Progenitor cell of endocrine pancreas (in vitro differentiated cells): ENCODE measurements at places on chromosomes 13 and 19.

- no peak for DNase-seq
Observed at GRCh38 chr19:33100894-33101644, 20.1 kb downstream of the GPATCH1 start.

DNA sequence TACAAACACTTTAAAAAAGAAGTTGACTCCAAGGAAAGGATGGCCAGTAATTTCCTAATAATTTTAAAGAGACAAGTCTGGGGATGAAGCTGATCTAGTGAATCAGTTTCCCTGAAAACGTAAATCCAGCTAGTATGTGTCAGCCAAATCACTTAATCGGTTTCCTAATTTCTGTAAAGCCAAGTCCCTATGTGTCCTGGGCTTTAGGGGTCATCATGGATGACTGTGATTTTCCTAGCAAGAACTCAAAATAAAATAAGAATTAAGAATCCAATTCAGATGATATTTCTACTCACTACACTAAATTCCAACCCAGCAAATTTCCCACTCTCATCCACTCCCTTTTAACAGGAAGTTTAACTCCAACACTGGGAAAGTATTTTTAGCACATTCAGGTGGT is 35.9 kb downstream of the ELF1 start:
- no peak for DNase-seq

GRCh38 chr13:113121183-113121927 is 1.2 kb upstream of the F10 start:
- DNase-seq = no peak

DNA sequence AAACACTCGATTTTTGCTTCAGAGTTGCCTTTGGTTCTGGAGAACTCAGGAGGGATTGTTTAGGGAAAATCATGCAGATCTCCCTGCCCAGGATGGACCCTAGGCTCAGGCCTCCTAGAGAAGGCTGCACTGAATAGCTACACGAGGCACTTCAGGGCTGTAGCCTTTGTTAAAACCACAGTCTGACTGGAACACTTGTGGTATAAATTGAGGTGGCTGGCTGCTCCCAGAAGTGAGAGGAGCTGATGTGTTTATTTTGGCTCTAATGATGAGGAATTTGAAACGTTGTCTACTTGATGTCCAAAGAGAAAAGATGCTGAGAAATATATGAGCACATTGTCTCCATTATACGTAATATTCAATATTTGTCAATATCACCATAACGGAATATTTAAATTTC is 762.1 kb upstream of the ARGLU1 start:
- DNase-seq = no peak

GRCh38 chr13:71803066-71803465 is 63.9 kb downstream of the DACH1 start:
- no peak for DNase-seq

DNA sequence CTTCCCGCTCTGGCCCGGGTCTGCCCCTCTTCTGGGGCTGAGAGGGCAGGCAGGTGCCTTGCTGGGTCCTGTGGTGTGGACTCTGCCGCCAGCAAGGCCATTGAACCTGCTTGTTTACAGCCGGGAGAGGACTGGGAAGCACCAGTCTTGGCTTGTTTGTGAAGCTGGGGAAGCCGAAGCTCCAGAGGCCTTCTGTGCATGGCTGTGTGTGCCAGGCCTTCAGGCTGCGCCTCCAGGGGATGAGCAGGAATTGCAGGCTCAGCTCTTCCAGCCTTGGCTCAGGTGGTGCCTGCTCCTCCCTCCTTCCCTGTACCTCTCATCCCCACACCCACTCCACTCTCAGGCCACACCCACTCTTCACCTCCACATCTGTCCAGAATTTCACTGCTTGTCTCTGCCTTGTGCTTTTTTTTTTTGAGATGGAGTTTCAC is 17.5 kb downstream of the NDUFB7 start:
- DNase-seq = no peak
